Astrocyte of the hippocampus (primary cell): ENCODE measurements at places on chromosomes 3 and 15.

GRCh38 chr3:58101499-58102389 is 93.5 kb downstream of the FLNB start:
- DNase-seq: peak; percentile 83

- DNase-seq: no peak
Measured at GRCh38 chr15:69070396-69070795, 55.9 kb downstream of the NOX5 start.

DNA sequence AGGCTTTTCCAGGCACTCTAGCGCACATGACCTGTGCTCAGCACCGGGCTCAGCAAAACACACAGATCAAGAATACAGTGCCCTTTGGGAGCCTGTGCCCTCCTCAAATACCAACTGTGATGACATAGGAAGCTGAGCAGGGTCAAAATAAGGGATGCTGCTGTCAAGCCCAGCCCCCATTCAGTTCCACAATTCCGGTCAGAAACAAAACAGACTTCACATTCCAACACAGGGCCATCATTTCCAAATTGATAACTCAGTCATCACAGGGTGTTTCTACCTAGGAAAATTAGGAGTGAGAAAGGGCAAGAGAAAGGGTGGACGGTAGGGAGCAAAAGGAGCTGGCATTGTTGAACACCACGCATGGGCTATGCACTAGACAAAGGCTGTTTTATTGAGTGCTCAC is 158.4 kb upstream of the CCDC54 start:
- no peak for DNase-seq

DNA sequence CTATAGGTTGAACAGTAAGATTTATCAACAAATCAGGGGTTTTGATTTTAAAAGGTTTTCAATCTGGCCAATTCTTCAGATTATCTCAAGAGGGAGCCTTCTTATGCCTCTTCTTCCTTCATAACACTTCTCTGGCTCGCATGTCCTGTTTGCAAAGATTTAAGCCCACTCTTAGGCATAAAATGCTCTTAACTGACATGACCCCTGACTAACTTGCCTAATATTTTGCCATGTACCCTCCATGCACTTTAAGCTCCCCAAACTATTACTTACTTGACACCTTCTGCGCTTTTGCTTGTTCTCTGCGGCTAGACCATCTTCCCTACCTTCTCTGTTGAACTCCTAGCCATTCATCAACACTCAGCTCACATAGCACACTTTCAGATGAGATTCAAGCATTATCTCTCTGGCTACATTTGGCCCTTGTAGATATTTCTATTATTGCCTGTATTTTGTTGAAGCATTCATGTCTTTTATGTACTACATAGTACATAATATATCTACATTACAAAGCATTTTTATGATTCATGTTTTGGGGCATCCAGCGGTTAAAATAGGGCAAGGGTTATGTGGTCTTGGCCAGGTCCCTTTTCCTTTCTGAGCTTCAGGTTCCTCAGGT is 1.0 kb upstream of the ARIH1 start:
- DNase-seq: peak; percentile 16

- DNase-seq: peak; percentile 51
Measured at GRCh38 chr3:15319575-15319974, 12.8 kb downstream of the SH3BP5 start.

DNA sequence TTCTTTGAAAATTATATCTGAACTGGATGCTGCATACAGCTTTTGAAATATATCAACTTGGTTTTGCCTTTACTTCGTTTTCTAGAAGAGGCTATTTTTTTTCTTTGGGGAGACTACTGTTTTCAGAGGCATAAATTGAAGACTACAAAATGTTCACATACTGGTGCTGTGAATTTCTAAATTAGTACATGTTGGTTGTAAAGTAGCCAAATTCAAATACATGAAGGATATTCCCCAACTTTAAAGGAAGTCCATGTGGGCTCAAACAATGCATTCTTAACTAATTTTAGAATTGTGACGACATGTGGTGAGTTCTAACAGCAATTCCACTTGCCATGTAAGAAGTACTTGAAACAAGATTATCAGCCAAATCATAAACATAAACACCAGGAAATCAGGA is 295.7 kb downstream of the TUSC7 start:
- no peak for DNase-seq

DNA sequence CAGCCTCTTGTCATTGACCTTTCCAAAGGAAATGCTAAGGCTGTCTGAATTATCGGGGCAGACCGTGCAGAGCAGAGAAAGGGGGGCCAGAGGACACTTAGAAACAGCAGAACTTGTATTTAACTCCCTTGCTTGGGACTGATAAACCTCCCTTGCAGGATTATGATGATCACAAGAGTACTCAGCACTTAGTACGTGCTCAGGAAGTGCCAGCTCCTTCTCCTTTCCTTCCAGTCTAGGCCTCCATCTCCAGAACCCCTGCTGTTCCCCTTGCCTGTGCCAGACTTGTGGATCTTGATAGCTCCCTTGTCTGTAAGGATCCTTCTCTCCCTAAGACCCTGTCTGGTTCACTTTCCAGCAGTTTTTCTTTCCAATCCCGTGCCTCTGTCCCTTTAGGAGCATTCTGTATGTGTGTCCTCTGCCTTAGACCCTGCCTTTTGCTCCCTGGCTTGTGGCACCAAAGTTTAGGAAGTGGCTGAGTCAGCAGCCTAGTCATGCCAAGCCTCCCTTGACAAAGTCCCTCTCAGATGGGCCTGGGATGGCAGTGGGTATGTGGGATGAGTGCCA is 747 bp downstream of the SORD start:
- peak; percentile 26 for DNase-seq

GRCh38 chr3:56145410-56145809 is 322.9 kb downstream of the ERC2 start:
- no peak for DNase-seq

GRCh38 chr3:9730657-9731205 is 804 bp upstream of the BRPF1 start:
- DNase-seq: no peak

GRCh38 chr3:48555949-48556795 is 431 bp downstream of the PFKFB4 start:
- DNase-seq: no peak

- no peak for DNase-seq
Measured at GRCh38 chr15:81311752-81312464, 12.0 kb downstream of the STARD5 start.
